NCI-H187 (cell line): ENCODE measurements at places on chromosomes 1 and 21.

DNA sequence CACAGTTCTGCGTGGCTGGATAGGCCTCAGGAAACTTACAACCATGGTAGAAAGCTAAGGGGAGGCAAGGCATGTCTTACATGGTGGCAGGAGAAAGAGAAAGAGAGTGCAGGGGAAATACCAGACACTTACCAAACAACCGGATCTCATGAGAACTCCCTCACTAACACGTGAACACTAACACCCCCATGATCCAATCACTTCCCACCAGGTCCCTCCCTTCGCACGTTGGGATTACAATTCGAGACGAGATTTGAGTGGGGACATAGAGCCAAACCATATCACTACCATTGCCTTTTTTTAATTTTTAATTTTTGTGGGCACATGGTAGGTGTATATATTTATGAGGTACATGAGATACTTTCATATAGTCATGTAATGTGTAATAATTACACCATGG lies 23.8 kb upstream of the PPP1R8 start:
- DNase-seq = no peak

DNA sequence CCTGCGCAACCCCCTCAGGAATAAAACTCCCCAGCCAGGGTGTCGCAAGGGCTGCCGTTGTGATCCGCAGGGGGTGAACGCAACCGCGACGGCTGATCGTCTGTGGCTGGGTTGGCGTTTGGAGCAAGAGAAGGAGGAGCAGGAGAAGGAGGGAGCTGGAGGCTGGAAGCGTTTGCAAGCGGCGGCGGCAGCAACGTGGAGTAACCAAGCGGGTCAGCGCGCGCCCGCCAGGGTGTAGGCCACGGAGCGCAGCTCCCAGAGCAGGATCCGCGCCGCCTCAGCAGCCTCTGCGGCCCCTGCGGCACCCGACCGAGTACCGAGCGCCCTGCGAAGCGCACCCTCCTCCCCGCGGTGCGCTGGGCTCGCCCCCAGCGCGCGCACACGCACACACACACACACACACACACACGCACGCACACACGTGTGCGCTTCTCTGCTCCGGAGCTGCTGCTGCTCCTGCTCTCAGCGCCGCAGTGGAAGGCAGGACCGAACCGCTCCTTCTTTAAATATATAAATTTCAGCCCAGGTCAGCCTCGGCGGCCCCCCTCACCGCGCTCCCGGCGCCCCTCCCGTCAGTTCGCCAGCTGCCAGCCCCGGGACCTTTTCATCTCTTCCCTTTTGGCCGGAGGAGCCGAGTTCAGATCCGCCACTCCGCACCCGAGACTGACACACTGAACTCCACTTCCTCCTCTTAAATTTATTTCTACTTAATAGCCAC lies 696 bp downstream of the TGFB2 start:
- no peak for DNase-seq

DNA sequence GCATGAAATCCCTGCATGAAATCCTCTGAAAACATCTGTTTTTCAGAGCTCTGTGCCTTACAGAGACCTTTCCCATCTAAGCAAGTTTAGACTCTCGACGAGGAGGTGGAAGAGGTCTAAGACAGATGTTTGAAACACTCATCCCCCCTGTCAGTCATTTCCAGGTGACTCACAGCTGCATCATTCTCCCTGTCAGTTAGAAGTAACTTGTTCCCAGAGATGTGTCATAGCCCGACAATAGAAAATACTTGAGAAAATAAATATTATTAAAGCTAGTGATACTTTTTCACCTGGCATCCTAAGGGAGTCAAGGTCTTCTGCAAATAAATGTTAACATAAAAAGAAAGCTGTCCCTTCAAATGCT lies 41.6 kb upstream of the SEC16B start:
- DNase-seq = no peak

DNA sequence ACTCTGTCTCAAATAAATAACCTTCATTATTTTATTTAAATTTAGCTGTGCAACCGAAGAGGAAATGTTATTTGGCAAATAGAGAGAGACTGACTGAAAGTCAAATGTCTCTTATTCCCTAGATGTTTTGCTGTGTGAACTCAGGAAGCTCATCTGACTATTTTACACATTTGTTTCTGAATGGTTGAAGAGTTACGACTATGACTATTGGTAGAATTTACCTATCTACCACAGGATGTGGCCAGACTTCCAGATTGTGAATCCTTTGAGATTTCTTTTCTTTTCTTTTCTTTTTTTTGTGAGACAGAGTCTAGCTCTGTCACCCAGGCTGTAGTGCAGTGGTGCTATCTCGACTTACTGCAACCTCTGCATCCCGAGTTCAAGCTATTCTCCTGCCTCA lies 5.3 kb upstream of the SDE2 start:
- no peak for DNase-seq

- DNase-seq = no peak
These were observed 74.6 kb upstream of the PDC start for GRCh38 chr1:186535388-186536133.

GRCh38 chr21:23217597-23217996 lies 2219.4 kb downstream of the NCAM2 start:
- DNase-seq = no peak
